ENCODE measurements at places on chromosomes 13 and 19. TPM values are rescaled to one million over a fixed set of nuclear protein-coding genes. Genes with fewer than 3 reads are reported as not detected.

COL4A1 gene
- 537 TPM for polyA plus RNA-seq

CKM gene
- polyA plus RNA-seq, result 0.42 TPM

- no peak for DNase-seq
Measured at GRCh38 chr13:98930151-98930591, 47.7 kb downstream of the DOCK9 start.

WDFY2 gene
- 16.0 TPM for polyA plus RNA-seq

DNA sequence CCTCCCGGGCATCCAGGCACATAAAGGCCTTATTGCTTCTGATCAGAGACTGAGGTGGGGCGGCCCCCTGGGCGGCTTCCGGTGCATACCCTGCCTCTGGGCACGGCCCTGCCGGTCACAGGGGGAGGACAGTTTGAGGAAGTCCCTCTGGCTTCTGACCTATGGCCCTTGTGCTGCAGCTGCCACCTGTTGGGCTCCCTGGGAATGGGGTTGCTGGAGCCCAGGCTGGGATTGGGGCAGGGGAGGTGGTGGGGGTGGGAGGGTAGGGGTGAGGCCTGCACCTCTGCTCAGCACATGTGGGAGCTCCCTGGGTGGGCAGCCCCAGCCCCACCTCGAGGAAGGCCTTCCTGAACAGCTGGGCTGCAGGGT is 10.7 kb downstream of the ANO8 start:
- no peak for DNase-seq

TMEM145 gene
- 0.90 TPM for polyA plus RNA-seq
